ENCODE measurements at places on chromosomes 16 and 17. TPM values are rescaled to one million over a fixed set of nuclear protein-coding genes. Genes with fewer than 3 reads are reported as not detected.

DNA sequence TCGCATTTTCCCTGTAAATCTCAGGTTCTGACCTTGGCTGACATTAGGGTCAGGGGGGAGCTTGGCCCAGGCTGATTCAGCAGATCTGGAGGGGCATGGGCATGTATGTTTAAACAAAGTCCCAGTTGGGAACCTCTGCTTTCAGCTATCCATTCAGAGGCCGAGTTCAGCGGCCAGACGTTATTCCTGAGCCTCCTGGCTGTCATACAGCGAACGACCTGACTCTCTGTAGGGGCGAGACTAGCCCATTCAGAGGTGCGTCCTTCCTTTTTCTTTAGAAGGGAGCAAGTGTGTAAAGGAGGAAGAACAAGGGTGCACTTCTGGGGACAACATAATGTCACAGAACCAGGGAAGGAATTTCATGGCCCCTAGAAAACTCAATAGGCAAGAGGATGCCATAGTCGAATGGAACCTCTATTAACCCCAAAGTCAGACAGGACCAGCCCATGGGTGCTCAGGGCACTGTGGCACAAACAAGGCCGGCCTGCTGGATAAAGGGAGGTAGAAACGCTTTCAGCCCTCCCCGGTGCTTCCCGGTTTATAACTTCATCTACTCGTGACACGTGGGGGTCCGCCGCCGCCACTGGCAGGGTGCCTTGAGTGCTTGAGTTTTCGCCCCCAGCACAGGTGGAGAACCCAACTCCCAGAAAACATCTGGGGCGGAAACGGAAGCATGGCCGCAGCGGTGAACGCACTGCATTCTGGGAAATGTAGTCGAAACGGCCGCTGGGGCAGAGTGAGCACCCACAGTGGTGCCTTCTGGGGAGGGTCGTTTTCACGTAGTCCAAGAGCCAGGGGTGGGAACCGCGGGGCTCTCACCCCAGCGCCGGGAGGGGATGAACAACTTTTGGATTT lies 33.2 kb upstream of the PLCG2 start:
- DNase-seq = peak; percentile 63

DNA sequence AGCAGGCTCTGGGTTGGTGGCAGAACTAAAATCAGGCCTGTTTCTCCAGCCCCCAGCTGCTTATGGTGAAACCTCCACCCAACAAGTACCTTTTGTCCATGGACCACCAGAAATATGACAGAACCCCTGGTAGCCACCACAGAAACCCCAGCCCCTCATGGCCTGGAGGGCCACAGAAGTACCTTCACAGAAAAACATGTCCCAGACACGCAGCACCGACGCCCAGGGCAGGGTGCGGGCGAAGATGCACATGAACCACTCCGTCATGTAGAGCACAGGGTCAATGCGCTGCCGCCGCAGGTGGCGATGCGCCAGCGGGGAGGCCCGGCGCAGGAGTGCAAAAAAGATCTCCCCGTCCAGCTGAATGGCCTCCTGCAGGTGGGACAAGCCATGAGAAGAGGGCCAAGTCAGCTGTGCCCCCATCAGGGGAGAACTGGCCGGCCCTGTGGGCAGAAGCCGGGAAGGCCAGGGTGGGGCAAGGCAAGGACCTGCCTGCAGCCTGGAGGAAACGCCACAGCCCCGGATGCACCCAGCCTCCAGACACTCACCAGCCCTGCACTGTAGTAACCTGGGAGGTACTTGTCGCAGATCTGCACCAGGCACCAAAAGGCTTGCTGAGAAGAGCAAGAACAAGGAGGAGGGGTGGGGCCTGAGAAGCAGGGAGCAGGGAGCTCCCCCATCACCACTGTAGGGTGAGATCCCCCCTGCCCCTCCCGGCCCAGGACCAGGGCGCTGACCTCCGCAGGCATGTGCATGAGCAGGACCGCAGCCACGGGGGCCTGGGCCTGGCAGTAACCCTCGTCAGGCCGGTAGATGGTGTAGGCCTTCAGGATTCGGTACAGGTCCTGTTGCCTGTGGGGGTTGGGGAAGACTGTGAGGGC lies 4.1 kb upstream of the CD2BP2 start:
- no peak for DNase-seq

GRCh38 chr17:57256708-57257112 lies 387 bp downstream of the MSI2 start:
- no peak for DNase-seq

CACNG3 gene
- not detected for total RNA-seq

KRTAP4-1 gene
- total RNA-seq = not detected

DYNLRB2 gene
- not detected for total RNA-seq

GRCh38 chr16:72092832-72093447 lies 480 bp downstream of the TXNL4B start:
- DNase-seq = peak; percentile 40

TMEM98 gene
- not detected for total RNA-seq

GRCh38 chr17:69450918-69451317 lies 36.4 kb downstream of the MAP2K6 start:
- DNase-seq = peak; percentile 53

DNA sequence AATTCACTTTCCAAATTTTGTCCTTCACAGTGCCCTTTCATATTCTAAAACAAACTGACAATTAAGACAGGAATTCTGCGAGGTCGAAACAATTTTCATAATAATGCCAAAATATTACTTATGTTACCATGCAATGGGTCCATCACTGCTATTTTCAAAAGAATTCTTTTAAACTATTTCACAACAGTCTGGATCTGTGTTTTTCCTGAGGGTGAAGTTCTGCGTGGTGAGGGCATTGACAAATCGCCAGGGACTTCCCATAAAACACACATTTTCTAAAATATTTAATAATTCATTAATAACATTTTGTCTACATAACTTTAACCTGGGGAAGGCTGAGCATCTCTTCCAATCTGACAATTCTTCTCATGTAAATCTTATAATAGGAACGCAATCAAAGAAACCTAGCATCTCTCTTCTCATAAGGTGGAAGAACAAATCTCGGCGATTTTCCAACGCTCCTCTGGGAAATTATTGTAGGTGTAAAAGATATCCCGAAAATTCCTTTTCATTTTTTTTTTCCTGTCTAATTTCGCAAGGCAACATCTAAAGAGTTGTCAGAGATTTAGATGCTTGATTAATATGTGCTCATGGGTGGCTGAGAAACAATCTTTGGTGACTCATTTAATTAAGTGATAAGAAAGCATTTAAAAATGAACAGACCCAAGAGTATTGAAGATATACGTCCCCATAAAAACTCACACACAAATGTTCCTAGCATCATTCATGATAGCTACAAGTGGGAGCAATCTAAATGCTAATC lies 41.5 kb downstream of the CALB2 start:
- no peak for DNase-seq

- DNase-seq = no peak
Observed at GRCh38 chr17:44792276-44792675, 33.5 kb downstream of the ADAM11 start.

DPEP2 gene
- total RNA-seq = not detected
